ENCODE measurements at places on chromosomes 12 and 14. TPM values are rescaled to one million over a fixed set of nuclear protein-coding genes. Genes with fewer than 3 reads are reported as not detected.

PIK3C2G gene
- total RNA-seq: 24.0 TPM

NKX2-8 gene
- total RNA-seq: 1.5 TPM

ACSM4 gene
- not detected for total RNA-seq

MGAT4C gene
- total RNA-seq: not detected

GLIPR1L2 gene
- total RNA-seq: 0.76 TPM

TXNDC16 gene
- total RNA-seq: 4.0 TPM

SPX gene
- total RNA-seq: not detected

KRT73 gene
- not detected for total RNA-seq

SDR9C7 gene
- not detected for total RNA-seq

MAP1LC3B2 gene
- 0.91 TPM for total RNA-seq

MUCL1 gene
- not detected for total RNA-seq

SLCO1B1 gene
- 1.4 TPM for total RNA-seq

POMT2 gene
- 22.9 TPM for total RNA-seq

TEX52 gene
- total RNA-seq: not detected

STAT2 gene
- 127 TPM for total RNA-seq

ATL1 gene
- 3.1 TPM for total RNA-seq

SLC15A4 gene
- 34.9 TPM for total RNA-seq

LIN7A gene
- 0.73 TPM for total RNA-seq

FAM90A1 gene
- 0.50 TPM for total RNA-seq

OVCH1 gene
- not detected for total RNA-seq

SLC10A1 gene
- total RNA-seq: not detected

DHRS2 gene
- 3.0 TPM for total RNA-seq

RIN3 gene
- total RNA-seq: 13.2 TPM

WNT1 gene
- total RNA-seq: not detected

DDN gene
- 0.12 TPM for total RNA-seq

NKX2-1 gene
- not detected for total RNA-seq

TAS2R7 gene
- not detected for total RNA-seq

POTEG gene
- total RNA-seq: not detected

KLRD1 gene
- total RNA-seq: not detected

GALNT16 gene
- total RNA-seq: 2.5 TPM

CLEC12A gene
- not detected for total RNA-seq
